Thoracic aorta (tissue), 2 donors: ENCODE measurements at places on chromosomes 2 and 18. TPM values are rescaled to one million over a fixed set of nuclear protein-coding genes. Genes with fewer than 3 reads are reported as not detected.
A peak's percentile ranks its signal among the peaks of the same experiment; 100 is the strongest.

DNA sequence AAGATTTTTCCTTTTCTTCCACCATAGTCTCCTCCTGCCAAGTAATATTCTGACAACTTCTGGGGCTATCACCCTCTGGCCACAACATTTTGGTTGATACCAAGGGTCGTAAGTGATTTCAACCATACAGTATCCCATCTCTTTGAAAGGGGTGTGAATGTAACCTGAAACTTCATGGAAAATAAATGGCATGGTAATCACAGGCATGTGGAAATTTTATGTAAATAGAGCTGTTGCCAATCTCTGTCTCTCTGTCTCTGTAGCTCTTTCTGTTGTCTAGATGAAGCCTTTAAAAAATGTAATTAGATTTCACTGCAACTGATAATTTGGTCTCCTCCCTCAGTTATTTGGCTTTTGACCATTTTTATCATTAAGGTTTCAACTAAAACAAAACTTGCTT lies 125.6 kb upstream of the RPRM start:
- H3K4me1 ChIP-seq, result no peaks in the 10 kb centered on the region
- H3K36me3 ChIP-seq, result no peaks in the 10 kb centered on the region
- H3K4me3 ChIP-seq, result no peak overlapping the region
- no peak for DNase-seq

GRCh38 chr2:157418239-157418641 lies 25.6 kb downstream of the CYTIP start:
- no peaks in the 10 kb centered on the region for H3K4me1 ChIP-seq
- no peak overlapping the region for H3K4me3 ChIP-seq
- H3K36me3 ChIP-seq, result no peaks in the 10 kb centered on the region
- DNase-seq, result no peak
- H3K27me3 ChIP-seq, result no peaks in the 10 kb centered on the region
- no peak overlapping the region for H3K27ac ChIP-seq

- no peaks in the 10 kb centered on the region for H3K27me3 ChIP-seq
- H3K27ac ChIP-seq, result no peak overlapping the region
- no peaks in the 10 kb centered on the region for H3K36me3 ChIP-seq
Measured at GRCh38 chr2:145411493-145411892, 891.6 kb upstream of the ZEB2 start.

- H3K4me3 ChIP-seq, result no peak overlapping the region
- H3K27ac ChIP-seq, result no peak overlapping the region
- no peak for DNase-seq
- no peaks in the 10 kb centered on the region for H3K4me1 ChIP-seq
- no peaks in the 10 kb centered on the region for H3K36me3 ChIP-seq
- H3K27me3 ChIP-seq, result no peaks in the 10 kb centered on the region
Measured at GRCh38 chr2:235300368-235301201, 193.3 kb upstream of the AGAP1 start.

DNA sequence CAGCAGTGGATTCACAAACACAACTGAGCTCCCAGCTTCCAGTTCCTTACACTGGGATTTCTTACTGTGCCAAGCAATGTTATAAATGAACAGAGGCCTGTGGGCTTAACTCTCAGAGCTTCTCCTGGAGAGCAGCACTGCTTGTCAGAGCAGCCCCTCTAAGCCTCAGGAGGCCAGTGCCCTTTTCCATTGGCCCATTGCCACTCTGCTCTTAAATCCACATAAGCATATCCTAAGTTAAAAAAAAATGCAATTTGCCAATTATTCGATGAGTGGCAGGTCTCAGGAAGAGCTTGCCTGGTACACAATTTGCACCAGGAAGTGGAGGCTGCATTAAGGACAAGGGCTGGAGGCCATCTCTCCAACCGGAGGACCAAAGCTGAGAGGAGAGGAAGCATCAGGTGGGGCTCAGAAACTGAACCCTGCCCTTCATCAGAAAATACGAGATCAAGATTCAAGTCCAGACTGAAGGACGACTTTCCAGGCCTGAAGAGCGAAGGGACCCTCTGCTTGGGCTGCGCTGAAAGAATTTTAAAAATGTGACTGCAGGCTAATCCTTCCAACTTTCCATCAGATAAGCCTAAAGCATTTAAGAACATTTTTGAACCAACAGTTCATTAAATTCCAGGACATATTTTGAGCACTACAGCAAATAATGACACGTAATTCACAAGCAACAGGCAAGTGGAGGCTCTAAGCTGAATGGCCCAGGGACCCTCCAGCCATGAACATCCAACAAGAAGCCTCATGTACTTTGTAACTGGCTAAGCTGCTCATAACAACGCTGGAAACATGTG lies 28.4 kb upstream of the PXDN start:
- peaks cover 27% of the 10 kb centered on the region for H3K4me1 ChIP-seq
- H3K36me3 ChIP-seq, result no peaks in the 10 kb centered on the region
- no peak for DNase-seq
- H3K27me3 ChIP-seq, result no peaks in the 10 kb centered on the region
- H3K4me3 ChIP-seq, result no peak overlapping the region

DNA sequence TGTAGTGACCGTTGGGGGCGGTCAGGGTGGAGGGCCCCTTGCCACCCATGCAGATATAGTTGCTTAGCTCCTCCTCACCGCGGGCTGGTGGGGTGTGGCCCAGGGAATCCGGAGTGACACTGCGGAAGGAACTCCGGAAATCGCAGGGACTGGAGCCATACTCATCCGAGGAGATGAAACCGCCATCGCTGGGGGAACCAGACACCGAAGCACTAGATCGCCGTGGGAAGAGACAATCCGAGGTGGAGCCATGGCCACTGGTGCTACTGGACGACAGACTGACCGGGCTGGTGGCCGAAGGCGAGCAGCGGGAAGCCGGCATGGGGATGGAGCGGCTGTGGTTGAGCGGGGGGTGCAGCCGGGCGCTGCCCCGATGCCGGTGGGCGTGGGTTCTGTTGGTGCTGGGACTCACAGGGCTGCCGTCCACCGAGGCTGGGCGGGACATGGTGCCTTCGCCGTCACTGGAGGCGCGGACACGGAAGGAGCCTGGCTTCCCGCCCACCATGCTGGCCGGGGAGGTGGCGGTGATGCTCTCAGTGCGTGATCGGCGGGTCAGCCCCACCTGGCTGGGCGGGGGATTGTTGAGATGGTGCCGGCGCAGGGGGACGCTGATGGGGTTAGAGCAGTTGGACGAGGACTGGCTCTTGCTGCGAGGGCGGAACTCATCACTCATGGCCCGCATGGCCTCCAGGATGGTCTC lies 2.2 kb downstream of the IRS1 start:
- no peak overlapping the region for H3K4me3 ChIP-seq
- H3K36me3 ChIP-seq, result no peaks in the 10 kb centered on the region
- H3K27ac ChIP-seq, result peak overlapping the region; percentile 92
- H3K4me1 ChIP-seq, result peaks cover 48% of the 10 kb centered on the region
- DNase-seq, result no peak

- peaks cover 3% of the 10 kb centered on the region for H3K4me1 ChIP-seq
- no peaks in the 10 kb centered on the region for H3K27me3 ChIP-seq
- DNase-seq, result no peak
- no peaks in the 10 kb centered on the region for H3K36me3 ChIP-seq
Measured at GRCh38 chr2:188047735-188048134, 243.9 kb upstream of the GULP1 start.

GRCh38 chr18:59454909-59455727 lies 96.1 kb upstream of the LMAN1 start:
- no peaks in the 10 kb centered on the region for H3K36me3 ChIP-seq
- no peaks in the 10 kb centered on the region for H3K27me3 ChIP-seq
- no peaks in the 10 kb centered on the region for H3K4me1 ChIP-seq

DNA sequence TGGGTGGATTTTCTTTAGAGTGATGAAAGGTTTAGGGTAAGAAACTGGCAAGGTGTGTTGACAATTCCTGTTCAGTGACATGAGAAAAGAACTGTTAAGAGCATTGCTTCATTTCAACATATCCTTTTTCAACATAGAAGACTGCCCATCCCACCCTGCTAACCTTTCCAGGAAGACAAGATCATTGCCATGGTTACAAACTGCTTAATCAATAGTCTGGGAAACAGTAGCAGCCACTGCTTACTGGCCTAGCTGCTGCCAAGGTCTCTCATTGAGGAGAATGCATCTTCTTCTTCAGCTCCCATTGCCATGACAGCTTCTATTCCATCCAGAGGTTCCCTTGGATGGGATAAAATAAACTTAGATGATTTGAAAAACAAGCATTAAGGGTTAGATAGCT lies 212.1 kb downstream of the LRRTM1 start:
- no peaks in the 10 kb centered on the region for H3K4me1 ChIP-seq
- no peak for DNase-seq
- H3K27me3 ChIP-seq, result no peaks in the 10 kb centered on the region

DNA sequence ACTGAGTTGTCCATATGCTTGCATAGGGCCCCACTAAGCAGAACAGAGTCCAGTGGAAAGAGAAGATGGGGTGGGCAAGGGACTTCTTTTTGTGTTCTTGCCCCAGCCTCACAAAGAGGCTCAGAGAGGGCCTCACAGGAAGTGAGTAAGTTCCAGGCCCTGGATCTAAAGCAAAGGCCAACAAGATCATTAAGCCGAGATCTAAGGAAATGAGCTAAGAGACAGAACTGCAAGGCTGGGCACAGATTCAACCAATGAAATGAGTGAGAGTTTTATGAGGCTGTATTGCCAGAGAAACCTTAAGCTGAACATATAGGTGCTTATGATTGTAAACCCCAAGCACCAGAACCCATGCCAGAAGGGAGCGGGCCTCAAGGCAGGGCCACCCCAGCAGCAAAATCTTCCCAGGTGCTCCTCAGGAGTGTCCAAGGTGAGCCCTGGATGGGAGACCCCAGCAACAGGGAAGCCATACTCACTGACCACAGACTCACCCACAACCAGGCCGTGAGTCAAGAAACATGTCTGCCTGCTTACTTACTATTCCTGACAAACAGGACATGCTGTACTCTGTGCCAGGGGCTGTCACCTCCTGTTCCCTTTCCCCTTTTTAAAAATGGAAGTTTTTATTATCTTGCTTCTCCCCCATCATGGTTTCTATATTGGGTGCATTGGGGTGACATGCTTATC lies 40.2 kb downstream of the SLC14A1 start:
- H3K4me1 ChIP-seq, result peaks cover 3% of the 10 kb centered on the region
- H3K4me3 ChIP-seq, result no peak overlapping the region
- no peak overlapping the region for H3K27ac ChIP-seq
- DNase-seq, result no peak
- no peaks in the 10 kb centered on the region for H3K27me3 ChIP-seq

- no peaks in the 10 kb centered on the region for H3K4me1 ChIP-seq
- H3K36me3 ChIP-seq, result no peaks in the 10 kb centered on the region
- no peaks in the 10 kb centered on the region for H3K27me3 ChIP-seq
- no peak overlapping the region for H3K27ac ChIP-seq
Measured at GRCh38 chr2:17232776-17233556, 285.3 kb downstream of the RAD51AP2 start.

- no peaks in the 10 kb centered on the region for H3K27me3 ChIP-seq
- H3K27ac ChIP-seq, result no peak overlapping the region
- peaks cover 22% of the 10 kb centered on the region for H3K4me1 ChIP-seq
Measured at GRCh38 chr2:105893011-105893995, 148.6 kb downstream of the NCK2 start.

DNA sequence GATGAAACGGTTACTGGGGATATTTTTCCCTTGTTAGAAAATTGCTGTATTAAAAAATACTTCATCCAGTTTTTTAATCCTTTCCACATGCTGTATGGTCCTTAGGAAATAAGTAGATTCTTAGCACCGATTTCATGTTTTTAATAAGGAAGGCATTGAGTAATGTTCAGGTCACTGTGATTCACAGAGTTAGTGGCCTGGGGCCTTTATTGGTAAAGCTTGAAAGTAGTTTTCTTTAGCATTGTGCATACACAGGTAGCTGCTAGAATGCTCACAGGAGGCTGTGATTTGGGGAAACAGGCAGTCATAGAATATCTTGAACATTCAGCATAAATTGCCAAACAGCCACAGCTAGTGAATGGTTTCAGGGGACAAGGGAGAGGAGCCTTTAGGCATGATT lies 79.8 kb downstream of the XRCC5 start:
- no peak for DNase-seq
- H3K27me3 ChIP-seq, result no peaks in the 10 kb centered on the region
- no peak overlapping the region for H3K4me3 ChIP-seq
- peaks cover 8% of the 10 kb centered on the region for H3K36me3 ChIP-seq
- no peak overlapping the region for H3K27ac ChIP-seq
- H3K4me1 ChIP-seq, result peaks cover 31% of the 10 kb centered on the region

- no peak overlapping the region for H3K27ac ChIP-seq
- no peaks in the 10 kb centered on the region for H3K36me3 ChIP-seq
- no peaks in the 10 kb centered on the region for H3K27me3 ChIP-seq
Measured at GRCh38 chr2:224261326-224261725, 140.6 kb downstream of the FAM124B start.

GRCh38 chr2:11578081-11578948 lies 44.5 kb downstream of the GREB1 start:
- no peaks in the 10 kb centered on the region for H3K36me3 ChIP-seq
- no peaks in the 10 kb centered on the region for H3K4me1 ChIP-seq
- H3K27ac ChIP-seq, result no peak overlapping the region
- no peaks in the 10 kb centered on the region for H3K27me3 ChIP-seq

DNA sequence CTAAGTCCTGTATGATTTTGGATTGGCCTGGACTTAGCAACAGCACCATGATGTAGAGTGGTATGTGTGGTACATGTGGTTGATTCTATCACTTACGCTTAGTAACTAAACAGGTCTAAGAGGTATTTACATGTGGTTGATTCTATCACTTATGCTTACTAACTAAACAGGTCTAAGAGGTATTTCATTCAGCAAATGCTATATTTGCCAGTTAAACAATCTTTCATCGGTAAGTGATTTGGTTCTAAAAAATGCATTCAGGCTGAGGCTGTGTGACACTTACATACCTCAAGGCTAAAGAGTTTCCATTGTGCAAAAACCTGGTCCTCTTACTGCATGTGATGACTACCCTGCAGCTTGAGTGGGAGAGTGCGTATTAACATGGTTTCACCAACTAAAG lies 13.1 kb downstream of the EIF4E2 start:
- no peak overlapping the region for H3K27ac ChIP-seq
- no peaks in the 10 kb centered on the region for H3K27me3 ChIP-seq
- no peak for DNase-seq
- no peak overlapping the region for H3K4me3 ChIP-seq

DNA sequence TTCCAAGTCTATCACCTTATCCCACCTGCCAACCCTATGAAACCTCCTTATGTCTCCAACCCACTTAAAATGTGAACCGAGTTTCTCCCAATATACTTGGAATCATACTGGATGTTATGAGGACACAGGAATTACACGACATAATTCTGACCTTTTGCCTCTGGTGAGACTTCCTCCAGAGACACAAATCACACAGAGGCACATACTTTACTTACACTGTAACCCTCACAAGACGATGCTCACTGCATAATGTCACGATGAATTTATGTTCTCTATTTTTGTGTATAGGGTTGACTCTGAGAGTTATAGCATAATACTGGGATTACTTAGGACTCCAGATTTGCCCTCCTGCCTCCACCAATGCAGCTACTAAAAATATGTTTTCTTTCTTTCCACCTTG lies 28.0 kb upstream of the SETBP1 start:
- no peaks in the 10 kb centered on the region for H3K27me3 ChIP-seq
- no peaks in the 10 kb centered on the region for H3K36me3 ChIP-seq
- no peak for DNase-seq
- no peak overlapping the region for H3K27ac ChIP-seq

G6PC2 gene
- total RNA-seq, result not detected

PLEKHH2 gene
- 29.5 TPM for total RNA-seq

ANKRD62 gene
- not detected for total RNA-seq

SLC19A3 gene
- total RNA-seq, result 4.9 TPM

MROH2A gene
- total RNA-seq, result not detected

MYL12A gene
- total RNA-seq, result 451 TPM

GRB14 gene
- total RNA-seq, result 4.7 TPM

EGR4 gene
- total RNA-seq, result not detected

GULP1 gene
- 64.0 TPM for total RNA-seq

IMMT gene
- 54.7 TPM for total RNA-seq

LAMA3 gene
- total RNA-seq, result 30.1 TPM

MDH1B gene
- 1.4 TPM for total RNA-seq
